ENCODE measurements at places on chromosomes 5 and 9. TPM values are rescaled to one million over a fixed set of nuclear protein-coding genes. Genes with fewer than 3 reads are reported as not detected.

DNA sequence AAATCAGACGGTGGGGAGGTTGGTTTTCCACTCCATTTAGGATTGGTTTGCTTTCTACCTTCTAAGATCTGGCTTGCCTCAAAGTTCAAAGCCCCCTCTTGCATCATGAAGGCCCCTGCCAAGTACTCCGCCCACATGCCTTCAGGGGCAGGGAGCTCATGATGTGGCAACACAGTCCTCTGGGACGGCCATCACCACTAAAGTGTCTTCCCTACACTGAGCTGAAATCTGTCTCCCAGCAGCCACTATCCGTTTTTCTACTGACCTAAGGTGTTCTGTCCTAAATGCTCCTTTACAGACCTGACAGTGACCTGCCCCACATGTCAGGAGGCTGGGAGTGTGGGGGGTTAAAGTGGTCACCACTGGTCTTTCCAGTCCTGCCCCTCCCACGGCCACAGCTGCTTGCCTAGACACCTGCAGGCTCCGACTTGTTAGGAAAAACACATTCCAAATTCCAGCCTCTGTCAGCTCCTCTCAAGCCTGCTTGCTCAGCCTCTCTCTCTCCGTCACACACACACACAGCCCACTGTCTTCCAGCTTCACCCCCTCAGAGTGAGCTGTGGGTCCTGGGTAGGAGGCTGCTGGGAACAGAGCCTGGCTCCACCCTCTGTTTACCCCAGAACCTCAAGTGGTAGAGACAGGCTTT, 44.9 kb downstream of the SHB start:
- peak overlapping the region; percentile 81 for H3K27ac ChIP-seq
- H3K36me3 ChIP-seq: no peaks in the 10 kb centered on the region
- H3K4me1 ChIP-seq: peaks cover 72% of the 10 kb centered on the region
- H3K27me3 ChIP-seq: no peaks in the 10 kb centered on the region

- no peak overlapping the region for H3K27ac ChIP-seq
- no peaks in the 10 kb centered on the region for H3K36me3 ChIP-seq
- H3K4me3 ChIP-seq: no peak overlapping the region
- no peak for DNase-seq
Observed at GRCh38 chr9:17330097-17330496, 195.3 kb downstream of the CNTLN start.

- no peaks in the 10 kb centered on the region for H3K27me3 ChIP-seq
- no peak overlapping the region for H3K4me3 ChIP-seq
- DNase-seq: peak; percentile 44
Observed at GRCh38 chr5:368183-369084, 46.9 kb downstream of the AHRR start.

DNA sequence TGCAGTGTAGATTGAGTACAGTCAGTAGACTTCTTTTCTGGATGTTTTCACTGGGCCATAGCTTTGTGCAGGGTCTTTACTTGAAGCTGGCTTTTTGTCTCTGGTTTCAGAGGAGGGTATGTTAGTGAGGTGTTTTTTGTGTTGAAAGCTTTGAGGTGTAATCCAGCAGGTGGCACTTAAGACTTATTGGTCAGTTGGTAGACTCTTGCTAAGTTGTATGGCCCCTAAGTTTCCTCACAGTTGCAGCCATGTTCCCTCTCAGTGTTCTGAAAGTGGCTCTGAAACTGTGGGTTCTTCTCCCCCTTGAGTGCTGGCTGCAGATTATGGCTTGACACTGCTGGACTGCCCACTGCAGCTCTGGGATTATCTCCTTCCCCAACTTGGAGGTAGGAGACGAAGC, 55.7 kb upstream of the SLC44A1 start:
- H3K36me3 ChIP-seq: no peaks in the 10 kb centered on the region
- no peak for DNase-seq
- H3K4me1 ChIP-seq: peaks cover 4% of the 10 kb centered on the region
- no peak overlapping the region for H3K4me3 ChIP-seq
- H3K27ac ChIP-seq: no peak overlapping the region

- no peaks in the 10 kb centered on the region for H3K4me1 ChIP-seq
- H3K36me3 ChIP-seq: no peaks in the 10 kb centered on the region
- DNase-seq: no peak
- H3K4me3 ChIP-seq: no peak overlapping the region
Observed at GRCh38 chr5:122705851-122706250, 69.0 kb upstream of the SNX2 start.

- H3K4me1 ChIP-seq: no peaks in the 10 kb centered on the region
- H3K4me3 ChIP-seq: no peak overlapping the region
- H3K27me3 ChIP-seq: no peaks in the 10 kb centered on the region
- no peak for DNase-seq
Observed at GRCh38 chr5:68821056-68821455, 272.8 kb upstream of the SLC30A5 start.

DNA sequence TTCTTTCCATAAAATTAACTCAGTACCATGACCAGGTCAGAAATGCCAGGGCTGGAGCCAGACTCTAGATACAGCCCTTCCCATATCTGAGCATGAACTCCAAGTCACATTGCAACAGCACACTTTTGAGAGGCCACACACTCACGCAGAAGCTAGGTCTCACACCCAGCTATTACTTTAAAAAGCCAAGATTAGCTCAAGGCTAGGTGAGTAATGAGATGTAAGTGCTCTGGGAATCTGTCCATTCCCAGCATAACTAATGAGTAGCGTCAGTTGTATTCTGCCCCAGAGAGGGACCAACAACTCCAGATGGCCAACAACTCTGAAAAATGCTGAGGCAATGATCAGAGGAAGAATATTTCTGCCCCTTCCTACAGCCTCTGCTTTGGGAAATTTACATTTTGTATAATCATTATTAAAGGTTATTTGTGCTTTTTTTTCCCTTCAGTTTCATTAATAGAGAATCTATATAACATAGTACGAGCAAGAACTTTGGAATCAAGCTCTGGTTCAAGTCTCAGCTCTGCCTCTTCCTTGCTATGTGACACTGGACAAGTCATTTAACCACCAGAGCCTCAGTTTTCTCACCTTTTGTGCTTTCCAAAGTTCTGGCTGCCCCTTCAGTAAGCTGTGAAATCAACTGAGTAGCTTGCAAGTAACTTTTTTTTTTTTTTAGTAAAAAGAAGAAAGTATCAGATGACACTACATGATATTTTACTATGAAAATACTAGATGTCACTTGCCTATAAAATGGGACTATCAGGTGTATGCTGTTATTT, 118.3 kb downstream of the NR6A1 start:
- DNase-seq: peak; percentile 78
- H3K4me3 ChIP-seq: no peak overlapping the region
- peak overlapping the region; percentile 23 for H3K27ac ChIP-seq
- H3K36me3 ChIP-seq: no peaks in the 10 kb centered on the region
- H3K27me3 ChIP-seq: no peaks in the 10 kb centered on the region
- H3K4me1 ChIP-seq: no peaks in the 10 kb centered on the region

GRCh38 chr9:38332625-38333024, 59.9 kb upstream of the ALDH1B1 start:
- no peaks in the 10 kb centered on the region for H3K36me3 ChIP-seq
- H3K27me3 ChIP-seq: no peaks in the 10 kb centered on the region
- no peak overlapping the region for H3K4me3 ChIP-seq

GRCh38 chr9:34612788-34613390, 992 bp upstream of the RPP25L start:
- peaks cover 30% of the 10 kb centered on the region for H3K36me3 ChIP-seq
- peak overlapping the region; percentile 25 for H3K4me3 ChIP-seq
- DNase-seq: peak; percentile 83
- peaks cover 27% of the 10 kb centered on the region for H3K4me1 ChIP-seq
- H3K27ac ChIP-seq: peak overlapping the region; percentile 90

- no peak overlapping the region for H3K27ac ChIP-seq
- H3K4me1 ChIP-seq: no peaks in the 10 kb centered on the region
- H3K4me3 ChIP-seq: no peak overlapping the region
- no peaks in the 10 kb centered on the region for H3K36me3 ChIP-seq
- no peak for DNase-seq
Observed at GRCh38 chr5:102211165-102211564, 84.9 kb downstream of the SLCO4C1 start.

DNA sequence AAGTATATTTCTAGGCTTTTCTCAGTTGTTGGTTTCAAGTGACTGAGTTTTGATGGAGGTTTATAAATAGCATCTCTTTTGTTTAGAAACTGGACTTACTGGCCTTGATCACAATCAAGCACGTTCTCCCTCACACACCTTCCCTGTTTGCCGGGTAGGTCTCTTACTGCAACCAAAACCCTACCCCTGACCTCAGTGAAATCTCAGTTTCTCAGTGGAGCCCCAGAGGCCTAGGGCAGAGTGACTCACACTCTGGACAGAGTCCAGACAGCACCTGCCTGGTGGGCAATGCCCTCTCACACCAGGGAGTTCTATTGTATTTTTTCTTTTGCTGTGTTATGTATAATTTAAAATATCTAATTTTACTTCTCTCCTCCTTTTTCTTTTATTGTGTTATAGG, 48.4 kb upstream of the EPB41L4B start:
- no peak overlapping the region for H3K27ac ChIP-seq
- H3K4me3 ChIP-seq: no peak overlapping the region
- H3K27me3 ChIP-seq: no peaks in the 10 kb centered on the region
- DNase-seq: no peak
- no peaks in the 10 kb centered on the region for H3K36me3 ChIP-seq

GRCh38 chr9:78792745-78793144, 495.8 kb downstream of the PSAT1 start:
- DNase-seq: no peak
- H3K4me1 ChIP-seq: no peaks in the 10 kb centered on the region
- H3K36me3 ChIP-seq: no peaks in the 10 kb centered on the region
- no peaks in the 10 kb centered on the region for H3K27me3 ChIP-seq
- H3K27ac ChIP-seq: no peak overlapping the region
- no peak overlapping the region for H3K4me3 ChIP-seq

- H3K27me3 ChIP-seq: no peaks in the 10 kb centered on the region
- H3K36me3 ChIP-seq: no peaks in the 10 kb centered on the region
- no peak overlapping the region for H3K27ac ChIP-seq
- no peak overlapping the region for H3K4me3 ChIP-seq
Observed at GRCh38 chr5:132110930-132111329, 37.3 kb downstream of the CSF2 start.

GRCh38 chr9:27548055-27548741, 18.6 kb upstream of the MOB3B start:
- DNase-seq: no peak
- H3K27me3 ChIP-seq: no peaks in the 10 kb centered on the region
- peaks cover 35% of the 10 kb centered on the region for H3K36me3 ChIP-seq
- no peak overlapping the region for H3K4me3 ChIP-seq
- no peaks in the 10 kb centered on the region for H3K4me1 ChIP-seq

- no peaks in the 10 kb centered on the region for H3K4me1 ChIP-seq
- no peaks in the 10 kb centered on the region for H3K27me3 ChIP-seq
- no peak overlapping the region for H3K4me3 ChIP-seq
- no peak overlapping the region for H3K27ac ChIP-seq
- DNase-seq: no peak
Observed at GRCh38 chr9:6566409-6567139, 79.0 kb downstream of the GLDC start.

GRCh38 chr5:81755320-81755719, 4.4 kb upstream of the SSBP2 start:
- H3K27me3 ChIP-seq: no peaks in the 10 kb centered on the region
- no peak for DNase-seq
- peaks cover 16% of the 10 kb centered on the region for H3K4me1 ChIP-seq
- H3K27ac ChIP-seq: peak overlapping the region; percentile 65

GRCh38 chr9:116992865-116993264, 305.8 kb downstream of the TRIM32 start:
- H3K4me1 ChIP-seq: no peaks in the 10 kb centered on the region
- H3K4me3 ChIP-seq: no peak overlapping the region
- no peak for DNase-seq
- no peaks in the 10 kb centered on the region for H3K36me3 ChIP-seq

GRCh38 chr5:159444441-159445082, 114.3 kb upstream of the IL12B start:
- no peak for DNase-seq
- no peaks in the 10 kb centered on the region for H3K27me3 ChIP-seq
- H3K4me3 ChIP-seq: no peak overlapping the region
- H3K27ac ChIP-seq: no peak overlapping the region

DNA sequence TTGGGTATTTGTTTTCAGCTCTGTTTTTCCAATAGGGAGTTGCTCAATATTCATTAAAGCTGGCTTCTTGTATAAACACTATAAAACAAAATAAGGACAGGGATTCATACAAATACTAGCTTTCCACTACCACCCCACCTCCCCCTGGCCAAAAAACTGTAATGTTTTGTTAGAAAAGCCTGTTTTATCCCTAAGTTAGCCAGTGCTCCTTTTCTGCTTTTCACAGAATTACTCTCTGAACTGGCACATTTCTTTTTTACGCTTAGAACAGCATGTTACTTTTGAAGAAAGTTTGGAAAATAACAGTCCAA, 147.4 kb upstream of the DMRT1 start:
- DNase-seq: no peak
- H3K27ac ChIP-seq: peak overlapping the region; percentile 64
- H3K4me3 ChIP-seq: peak overlapping the region; percentile 4
- H3K4me1 ChIP-seq: peaks cover 27% of the 10 kb centered on the region
- H3K27me3 ChIP-seq: no peaks in the 10 kb centered on the region

- H3K27ac ChIP-seq: no peak overlapping the region
- H3K4me1 ChIP-seq: no peaks in the 10 kb centered on the region
- H3K27me3 ChIP-seq: no peaks in the 10 kb centered on the region
- no peak overlapping the region for H3K4me3 ChIP-seq
- DNase-seq: no peak
- no peaks in the 10 kb centered on the region for H3K36me3 ChIP-seq
Observed at GRCh38 chr9:111854799-111855198, 41.8 kb upstream of the UGCG start.

DNA sequence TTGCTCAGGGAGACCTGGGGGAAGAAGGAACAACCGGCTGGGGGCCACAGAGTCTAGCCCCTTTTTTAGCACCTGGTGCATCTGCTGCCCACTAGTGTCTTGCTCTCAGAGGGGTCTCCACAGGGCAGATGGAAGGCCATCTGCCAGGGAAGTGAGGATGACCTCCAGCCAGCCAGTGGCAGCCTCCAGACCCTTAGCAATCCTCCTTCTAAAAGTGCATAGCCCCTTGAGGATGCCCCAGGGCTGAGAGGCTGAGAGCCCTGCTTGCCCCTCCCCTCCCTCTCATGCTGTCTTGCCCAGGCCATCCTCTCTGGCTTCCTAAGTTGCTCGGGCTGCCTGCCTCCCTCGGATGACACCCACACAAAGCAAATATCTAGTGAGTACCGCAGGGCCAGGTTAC, 81.5 kb upstream of the PANK3 start:
- H3K27me3 ChIP-seq: no peaks in the 10 kb centered on the region
- DNase-seq: no peak
- no peak overlapping the region for H3K4me3 ChIP-seq
- H3K4me1 ChIP-seq: no peaks in the 10 kb centered on the region

Gene TMEFF1
- total RNA-seq: not detected

Gene PROB1
- 0.33 TPM for total RNA-seq

Gene FBN2
- 1.7 TPM for total RNA-seq

Gene OTULINL
- total RNA-seq: 36.4 TPM

Gene CARTPT
- 0.69 TPM for total RNA-seq

Gene RNF183
- 3.1 TPM for total RNA-seq

Gene PCDHGA7
- 3.0 TPM for total RNA-seq

Gene CD72
- total RNA-seq: 18.0 TPM

Gene CTXN3
- total RNA-seq: not detected

Gene SNAPC4
- 35.6 TPM for total RNA-seq

Gene FSD1L
- 5.3 TPM for total RNA-seq

Gene HRCT1
- 10.9 TPM for total RNA-seq

Gene EIF4E1B
- total RNA-seq: not detected
